ENCODE measurements at places on chromosomes 12 and 14.
A peak's percentile ranks its signal among the peaks of the same experiment; 100 is the strongest.

- no peak for DNase-seq
Observed at GRCh38 chr14:36477266-36477665, 42.8 kb downstream of the NKX2-1 start.

DNA sequence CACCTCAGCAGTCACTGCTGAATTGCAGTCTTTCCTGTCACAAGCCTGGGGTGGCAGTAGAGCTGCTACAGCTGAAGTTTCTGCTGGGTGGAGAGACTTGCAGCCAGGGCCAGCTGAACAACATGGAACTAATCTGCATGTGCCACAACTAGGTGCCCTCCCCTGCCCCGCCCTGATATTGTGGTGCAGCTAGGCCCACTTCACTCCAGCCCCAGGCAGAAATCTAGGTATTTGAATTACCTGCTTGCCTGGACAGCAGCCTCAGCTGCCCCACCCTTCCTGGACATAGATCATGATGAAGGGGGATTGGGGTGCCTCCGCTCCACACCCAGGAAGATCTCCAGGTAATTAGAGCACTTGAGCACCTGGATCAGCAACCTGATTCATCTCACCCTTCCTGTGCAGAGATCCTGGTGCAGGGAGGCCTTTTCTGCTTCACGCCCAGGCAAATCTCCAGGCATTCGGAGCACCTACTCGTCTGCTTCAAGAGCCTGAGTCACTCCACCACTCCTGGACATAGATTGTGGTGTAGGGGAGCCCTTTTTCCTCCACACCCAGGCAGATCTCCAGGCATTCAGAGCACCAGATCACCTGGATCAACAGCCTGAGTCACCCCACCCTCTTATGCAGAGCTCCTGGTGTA lies 477.0 kb downstream of the SOX5 start:
- DNase-seq: no peak

DNA sequence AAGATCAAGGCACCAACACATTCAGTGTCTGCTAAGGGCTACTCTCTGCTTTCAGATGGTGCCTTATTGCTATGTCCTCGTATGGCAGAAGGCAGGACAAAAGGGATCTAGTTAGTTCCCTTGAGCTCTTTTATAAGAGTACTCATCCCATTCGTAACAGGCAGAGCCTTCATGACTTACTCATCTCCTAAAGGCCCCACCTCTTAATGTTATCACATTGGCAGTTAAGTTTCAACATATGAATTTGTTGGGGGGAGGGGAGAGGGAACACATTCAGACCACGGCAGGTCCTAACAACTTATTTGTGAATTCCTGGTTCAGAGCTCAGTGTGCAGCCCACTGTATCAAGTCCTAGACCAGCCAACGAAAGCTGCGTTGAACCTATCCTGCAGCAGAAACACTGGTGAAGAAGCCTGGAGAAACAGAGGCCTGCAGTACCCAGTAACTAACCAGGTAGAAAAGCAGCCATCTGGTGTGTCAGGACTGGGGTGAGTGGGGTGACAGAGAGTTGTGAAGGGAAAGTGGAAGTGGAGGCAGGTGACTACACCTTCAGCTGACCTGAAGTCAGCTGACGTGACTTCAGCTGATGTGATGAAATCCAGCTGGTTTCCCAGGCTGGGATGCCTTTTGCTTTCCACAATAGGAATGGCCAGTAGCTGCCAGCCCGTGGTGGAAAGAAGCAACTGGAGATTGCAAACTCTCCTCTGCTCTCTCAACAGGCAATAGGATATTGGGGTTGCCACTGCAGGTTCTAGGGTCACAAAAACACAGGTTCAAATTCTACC lies 101.6 kb upstream of the PLXNC1 start:
- no peak for DNase-seq

DNA sequence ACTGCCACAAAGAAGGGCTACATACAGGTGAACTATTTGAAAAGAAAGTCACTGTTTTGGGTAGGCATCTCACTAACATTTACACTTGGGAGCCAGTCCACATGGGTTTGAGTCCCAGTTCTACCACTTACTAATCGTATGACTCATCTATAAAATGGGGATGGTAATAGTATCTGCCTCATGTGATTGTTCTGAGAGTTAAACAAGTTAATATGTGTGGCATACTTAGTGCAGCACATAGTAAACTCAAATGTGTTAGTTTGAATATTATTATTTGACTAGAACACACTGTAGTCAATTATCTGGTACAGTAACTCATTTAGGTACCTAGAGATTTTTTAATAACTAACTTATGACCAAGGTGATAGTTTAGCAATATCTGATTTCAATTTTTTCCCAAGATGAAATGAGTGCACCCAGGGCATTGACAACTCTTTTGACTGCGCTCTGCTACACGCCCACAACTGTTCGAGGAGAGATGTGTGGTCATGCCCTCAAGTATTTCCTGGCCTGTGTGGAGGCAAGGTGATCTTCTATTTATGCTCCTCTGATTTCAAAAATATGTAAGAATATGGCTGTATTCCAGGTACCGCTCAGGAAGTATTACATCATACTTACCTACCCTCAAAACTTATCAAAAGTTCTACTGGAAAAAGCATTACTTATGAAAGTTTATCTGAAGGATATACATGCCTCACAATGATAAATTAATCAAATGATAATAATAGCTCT lies 210.6 kb upstream of the EGLN3 start:
- DNase-seq: no peak

GRCh38 chr14:100108042-100108825 lies 43.0 kb downstream of the EVL start:
- DNase-seq: peak; percentile 69

DNA sequence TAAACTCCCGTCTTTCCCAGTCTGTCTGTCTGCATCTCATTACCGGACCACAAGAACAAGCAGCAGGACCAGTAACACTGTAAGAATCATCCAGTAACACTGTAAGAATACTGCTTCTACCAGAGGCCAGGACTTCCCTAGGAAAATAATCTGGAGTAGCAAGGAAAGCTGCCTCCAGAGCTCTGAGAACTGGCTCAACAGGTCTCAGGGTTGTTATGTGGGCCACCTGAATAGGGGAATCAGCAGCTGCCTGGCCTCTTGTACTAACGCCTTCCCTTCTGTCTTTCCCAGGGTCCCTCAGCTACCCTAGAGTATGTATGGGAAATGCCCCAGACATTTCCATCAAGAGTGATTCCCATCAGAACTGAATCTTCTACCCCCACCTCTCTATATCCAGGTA lies 954 bp upstream of the SLC39A2 start:
- no peak for DNase-seq

All from lower leg skin (tissue), 4 donors.